ENCODE measurements at places on chromosomes 11 and 22.

- no peak for DNase-seq
Observed at GRCh38 chr11:129655247-129655832, 160.3 kb upstream of the TMEM45B start.

- no peak for DNase-seq
Observed at GRCh38 chr11:72321381-72321996, 77.5 kb upstream of the PHOX2A start.

- DNase-seq: no peak
Observed at GRCh38 chr11:32464078-32464477, 28.7 kb upstream of the WT1 start.

DNA sequence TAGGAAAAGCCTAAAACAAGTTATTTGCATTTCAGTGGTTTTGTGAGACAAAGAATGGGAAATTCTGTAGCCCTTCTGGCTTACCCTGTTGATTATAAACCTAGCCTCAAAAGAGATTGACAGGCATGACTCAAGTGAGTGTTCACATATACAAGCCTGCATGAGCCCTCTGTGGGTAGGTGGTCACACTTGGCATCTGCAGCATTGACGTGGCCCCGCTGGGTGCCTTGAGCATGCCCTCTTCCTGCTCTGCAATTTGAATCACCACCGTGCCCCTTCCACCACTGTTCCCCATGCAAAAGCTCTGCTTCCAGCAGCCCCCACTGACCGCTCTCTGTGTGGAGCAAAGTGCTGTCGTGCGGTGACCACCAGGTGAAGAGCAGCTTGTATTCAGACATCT lies 21.0 kb upstream of the ADSL start:
- no peak for DNase-seq

DNA sequence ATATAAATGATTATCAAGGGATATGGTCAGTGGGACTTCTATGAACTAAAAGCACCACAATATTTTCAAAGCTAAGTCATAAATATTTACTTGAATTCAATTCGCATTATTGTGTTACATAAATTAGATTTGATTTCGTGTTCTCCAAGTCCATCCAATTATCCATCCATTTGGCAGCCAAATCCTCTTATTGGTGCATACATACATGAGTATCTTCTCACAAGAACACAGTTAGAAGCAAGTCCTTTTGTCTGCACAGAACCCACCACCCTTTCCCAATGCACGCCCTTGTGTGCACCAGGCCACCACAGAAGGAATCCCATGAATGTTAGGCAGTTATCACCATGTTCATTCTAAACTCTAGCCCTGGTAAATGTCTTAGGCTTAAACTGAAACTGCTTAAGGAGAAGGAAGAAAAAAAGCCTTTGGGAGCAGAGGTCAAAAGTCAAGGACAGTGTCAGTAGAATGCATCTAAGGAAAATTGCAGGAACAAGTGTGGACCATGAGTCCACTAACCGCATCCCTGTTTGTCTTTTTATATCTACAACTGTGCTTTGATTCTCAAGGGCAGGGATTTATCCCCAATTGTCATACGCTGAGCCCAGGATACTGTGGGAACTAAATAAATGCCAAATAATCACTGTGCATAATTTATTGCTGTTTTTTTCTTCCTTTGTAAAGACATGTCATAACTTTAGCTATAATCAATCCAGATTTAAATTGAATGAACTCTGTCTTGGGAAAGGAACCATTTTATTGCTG lies 108.2 kb upstream of the DDI1 start:
- DNase-seq: no peak

GRCh38 chr11:125173556-125173955 lies 9.0 kb downstream of the PKNOX2 start:
- no peak for DNase-seq

GRCh38 chr11:64717268-64717578 lies 5.8 kb downstream of the NRXN2 start:
- no peak for DNase-seq

GRCh38 chr11:134055029-134055428 lies 13.8 kb upstream of the JAM3 start:
- no peak for DNase-seq

GRCh38 chr22:42509548-42509947 lies 10.0 kb downstream of the RRP7A start:
- DNase-seq: no peak

- no peak for DNase-seq
Observed at GRCh38 chr11:118883368-118884071, at the start of gene CXCR5. CXCR5 (plus strand) TSS chr11:118883892; CDS start chr11:118883942, 50 bp downstream.

DNA sequence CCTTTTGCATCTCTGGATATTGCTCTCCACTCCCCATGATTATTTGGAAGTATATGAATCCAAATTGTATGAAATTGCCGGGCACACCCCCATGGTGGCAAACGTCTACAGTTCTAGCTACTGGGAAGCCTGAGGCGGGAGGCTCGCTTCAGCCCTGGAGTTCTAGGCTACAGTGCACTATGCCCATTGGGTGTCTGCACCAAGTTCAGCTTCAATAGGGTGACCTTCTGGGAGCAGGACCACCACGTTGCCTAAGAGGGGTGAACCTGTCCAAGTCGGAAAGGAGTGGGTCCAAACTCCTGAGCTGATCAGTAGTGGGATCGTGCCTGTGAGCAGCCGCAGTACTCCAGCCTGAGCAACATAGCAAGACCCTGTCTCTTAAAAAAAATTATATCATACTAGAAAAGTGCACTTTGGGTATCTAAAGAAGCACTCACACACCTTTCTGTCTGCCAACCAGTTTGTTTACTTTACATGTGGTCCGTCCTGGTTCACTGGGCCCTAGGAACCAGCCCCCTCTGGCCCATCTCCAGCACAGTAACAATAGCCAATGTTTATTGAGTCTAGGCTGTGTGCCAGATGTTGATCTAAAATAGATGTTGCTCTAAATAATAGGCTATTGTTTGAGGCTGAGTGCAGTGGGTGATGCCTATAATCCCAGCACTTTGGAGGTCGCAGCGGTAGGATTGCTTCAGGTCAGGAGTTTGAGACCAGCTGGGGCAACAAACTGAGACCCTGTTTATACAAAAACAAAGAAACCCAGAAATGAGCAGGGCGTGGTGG lies 16.4 kb upstream of the KAT5 start:
- no peak for DNase-seq

GRCh38 chr22:42613872-42614301 lies 796 bp downstream of the POLDIP3 start:
- no peak for DNase-seq

DNA sequence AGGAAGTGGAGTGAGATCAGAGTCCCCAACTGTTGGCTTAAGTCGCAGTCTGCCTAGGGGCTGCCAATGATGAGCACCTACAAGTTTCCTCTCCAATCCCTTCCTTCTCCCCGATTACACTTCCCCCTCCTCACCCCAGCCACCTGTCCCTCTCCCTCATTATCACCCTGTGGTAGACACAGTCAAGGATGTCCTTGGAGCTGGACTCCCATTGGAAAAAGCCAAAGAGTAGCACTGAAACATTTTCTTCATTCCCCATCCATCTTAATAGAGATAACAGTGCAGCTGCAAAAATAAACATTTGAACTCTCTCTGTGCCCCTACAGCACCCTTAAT lies 146.2 kb downstream of the DBX1 start:
- DNase-seq: no peak

GRCh38 chr11:5476186-5476819 lies 12.2 kb upstream of the OR52D1 start:
- DNase-seq: no peak

DNA sequence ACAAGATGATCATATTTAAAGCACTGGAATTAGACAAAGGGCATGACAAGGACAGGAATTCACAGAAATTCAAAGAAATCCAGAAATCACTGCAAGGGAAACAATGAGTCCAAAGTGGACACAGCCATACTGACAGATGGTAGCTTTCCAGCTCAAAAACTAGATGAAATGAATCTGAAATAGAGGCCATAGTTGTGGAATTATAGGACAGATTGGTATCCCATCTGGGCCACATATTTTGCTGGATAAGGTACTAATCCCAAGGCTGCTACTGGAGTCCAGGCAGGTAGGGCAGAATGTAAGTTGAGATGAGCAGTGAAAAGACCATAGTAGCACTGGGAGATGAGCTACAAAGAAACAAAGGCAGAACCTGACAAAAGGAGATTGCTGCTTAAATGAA lies 258.3 kb upstream of the ANO3 start:
- no peak for DNase-seq

GRCh38 chr11:924406-925157 lies 1.1 kb upstream of the AP2A2 start:
- no peak for DNase-seq

DNA sequence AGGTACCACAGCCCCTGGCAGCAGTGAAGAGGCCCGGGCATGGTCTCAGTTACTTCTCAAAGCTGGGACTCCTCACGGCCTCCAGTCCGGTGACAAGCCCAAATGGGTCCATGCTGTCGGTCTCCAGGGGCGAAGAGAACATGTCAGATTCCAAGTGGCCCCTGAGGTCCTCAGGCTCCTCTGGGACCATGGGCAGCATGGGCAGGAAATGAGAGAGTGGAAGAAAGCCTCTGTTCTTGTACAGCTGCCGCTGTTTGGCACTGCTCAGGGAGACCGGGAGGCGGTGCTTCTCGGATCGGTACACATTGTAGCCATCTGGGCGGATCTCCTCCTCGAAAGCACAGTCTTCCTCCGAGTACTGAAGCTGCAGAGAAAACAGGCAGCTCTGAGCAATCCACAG lies 4.6 kb downstream of the FGF19 start:
- DNase-seq: no peak

GRCh38 chr11:57913715-57914704 lies 109.7 kb upstream of the OR9Q1 start:
- no peak for DNase-seq

DNA sequence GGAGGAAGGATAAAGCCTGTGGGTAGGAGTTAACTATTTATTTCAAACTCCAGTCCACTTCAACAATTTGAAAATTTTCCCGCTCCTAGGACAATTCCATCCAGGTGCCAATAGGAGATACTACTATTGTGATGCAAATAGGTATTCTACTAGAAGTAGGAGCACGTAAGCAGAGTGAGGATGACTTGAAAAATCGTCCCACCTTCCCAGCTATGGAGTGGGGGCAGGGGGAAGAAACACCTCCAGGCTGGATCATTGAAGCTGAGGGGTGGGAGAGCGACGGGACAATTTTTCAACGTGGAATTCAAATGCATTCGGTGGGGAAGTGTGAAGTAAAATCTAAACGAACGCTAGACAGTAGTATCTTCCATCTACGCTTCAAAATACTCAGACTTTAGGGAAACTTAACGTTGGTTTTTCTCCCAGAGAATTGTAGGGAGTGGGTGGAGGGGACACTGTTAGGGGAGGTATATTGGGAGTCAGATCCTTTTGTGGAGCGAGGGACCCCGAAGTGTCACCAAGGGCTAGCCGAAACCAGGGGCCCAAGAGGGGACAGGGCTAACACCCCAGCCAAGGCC lies 523 bp upstream of the ARHGAP42 start:
- no peak for DNase-seq

- no peak for DNase-seq
Observed at GRCh38 chr11:69210310-69211035, 54.7 kb downstream of the SMIM38 start.

DNA sequence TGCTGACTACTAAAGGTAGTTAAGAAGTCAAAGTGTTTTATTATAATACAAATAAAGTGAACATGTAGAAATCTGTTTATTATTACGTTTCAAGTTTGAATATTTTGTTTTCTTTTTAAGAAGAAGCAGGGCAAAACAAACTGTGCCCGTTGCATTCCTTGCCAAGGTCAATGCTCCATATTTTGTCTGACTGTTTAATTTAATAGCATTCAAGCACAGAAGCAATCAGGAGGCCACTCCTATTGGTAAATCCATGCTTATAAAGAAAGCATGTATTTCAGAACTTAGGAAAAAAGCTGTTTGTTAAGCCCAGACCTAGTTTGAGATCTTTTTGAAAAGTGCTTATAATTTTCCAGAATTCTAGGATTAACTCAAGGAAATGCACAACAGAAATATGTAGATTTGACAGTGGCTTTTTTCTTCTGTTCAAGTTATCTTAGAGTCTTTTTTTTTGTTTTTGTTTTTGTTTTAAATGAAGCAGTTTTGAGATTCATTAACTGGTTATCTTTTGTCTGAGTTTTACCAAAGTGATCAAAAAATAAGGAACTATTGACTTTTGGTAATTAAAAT lies 51.7 kb downstream of the ARHGAP42 start:
- DNase-seq: no peak

Data from fibroblast of skin of left biceps (primary cell).